ENCODE measurements at places on chromosomes 16 and 17.

DNA sequence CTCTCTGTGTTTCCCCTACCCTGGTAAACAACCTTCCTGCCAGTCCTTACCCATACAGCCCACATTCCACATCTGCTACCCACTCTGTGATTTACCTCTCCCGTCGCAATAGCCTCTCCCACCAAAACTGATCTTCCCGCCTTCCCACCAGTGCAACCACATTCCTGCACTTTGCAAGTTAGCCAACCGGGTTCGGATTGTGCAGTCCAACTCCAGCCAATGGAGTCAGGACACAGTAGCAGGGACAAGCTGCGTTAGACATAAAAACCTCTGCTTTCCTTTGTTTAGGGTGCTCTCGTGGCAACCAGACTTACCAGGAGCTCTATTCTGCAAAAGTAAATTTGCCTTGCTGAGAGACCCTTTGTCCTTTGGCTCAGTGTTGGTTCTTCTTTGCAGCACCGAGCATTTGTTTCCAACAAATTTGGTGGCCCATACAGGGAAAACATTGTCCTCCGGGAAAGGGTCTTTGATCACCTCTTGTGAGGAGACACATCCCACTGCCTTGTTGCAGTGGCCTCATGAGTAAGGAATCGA lies 1.4 kb downstream of the HPR start:
- no peak for DNase-seq

DNA sequence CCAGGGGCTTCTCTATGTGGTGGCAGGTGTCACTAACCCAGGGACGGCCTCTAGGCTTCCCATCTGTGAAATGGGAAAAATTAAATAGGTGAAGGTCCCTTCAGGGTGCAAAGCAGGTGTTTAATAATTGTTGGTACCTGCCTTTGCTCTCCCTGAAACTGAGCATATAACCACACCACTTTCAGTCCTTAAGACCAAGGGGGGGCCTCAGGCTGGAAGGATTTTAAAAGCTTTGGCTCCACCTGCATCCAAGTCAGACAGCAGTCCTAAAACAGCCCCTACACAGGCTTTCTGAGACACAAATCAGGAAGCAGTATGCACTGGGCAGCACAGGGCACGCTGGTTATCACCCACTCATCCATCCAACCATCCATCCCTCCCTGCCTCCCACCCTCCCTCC lies 55.0 kb downstream of the TK2 start:
- DNase-seq, result no peak

GRCh38 chr16:86218479-86219170 lies 291.7 kb upstream of the FOXF1 start:
- DNase-seq, result no peak

- no peak for DNase-seq
Observed at GRCh38 chr16:31464348-31464769, 5.1 kb downstream of the ARMC5 start.

DNA sequence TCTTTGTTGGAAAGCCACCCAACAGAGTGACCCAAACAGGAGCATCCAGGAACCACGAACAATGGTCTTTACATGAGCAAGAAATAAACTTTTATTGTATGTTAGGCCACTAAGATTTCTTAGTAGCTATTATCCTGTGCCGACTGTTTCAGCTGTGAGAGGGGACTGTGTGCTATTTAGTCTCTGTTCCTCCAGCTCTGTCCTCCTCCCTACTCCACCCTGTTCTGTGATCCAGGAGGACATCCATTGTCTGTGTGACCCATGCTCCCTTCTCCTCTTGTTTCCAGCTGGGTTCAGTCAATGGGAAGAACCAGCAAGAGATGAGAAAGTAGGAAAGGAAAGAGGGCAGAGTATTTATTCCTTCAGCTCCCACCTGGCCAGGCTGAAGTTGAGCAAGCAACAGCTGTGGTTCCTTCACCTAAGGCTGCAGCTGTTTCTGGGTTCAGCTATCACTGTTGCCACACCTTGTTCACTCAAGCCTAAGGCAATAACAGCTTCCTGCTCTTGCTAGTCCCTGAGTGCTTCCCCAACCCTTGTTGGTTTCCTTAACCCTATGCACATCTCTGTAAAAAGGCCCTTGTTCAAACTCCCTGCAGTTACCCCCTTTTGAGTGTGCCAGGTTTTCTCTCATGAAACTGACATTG lies 14.9 kb upstream of the B4GALNT2 start:
- DNase-seq, result no peak

- no peak for DNase-seq
Observed at GRCh38 chr17:29379084-29379991, 10.8 kb upstream of the TAOK1 start.

GRCh38 chr16:56610609-56611111 lies 2.3 kb downstream of the MT2A start:
- peak; percentile 23 for DNase-seq

- no peak for DNase-seq
Observed at GRCh38 chr17:77738751-77739531, 219.6 kb upstream of the TNRC6C start.

DNA sequence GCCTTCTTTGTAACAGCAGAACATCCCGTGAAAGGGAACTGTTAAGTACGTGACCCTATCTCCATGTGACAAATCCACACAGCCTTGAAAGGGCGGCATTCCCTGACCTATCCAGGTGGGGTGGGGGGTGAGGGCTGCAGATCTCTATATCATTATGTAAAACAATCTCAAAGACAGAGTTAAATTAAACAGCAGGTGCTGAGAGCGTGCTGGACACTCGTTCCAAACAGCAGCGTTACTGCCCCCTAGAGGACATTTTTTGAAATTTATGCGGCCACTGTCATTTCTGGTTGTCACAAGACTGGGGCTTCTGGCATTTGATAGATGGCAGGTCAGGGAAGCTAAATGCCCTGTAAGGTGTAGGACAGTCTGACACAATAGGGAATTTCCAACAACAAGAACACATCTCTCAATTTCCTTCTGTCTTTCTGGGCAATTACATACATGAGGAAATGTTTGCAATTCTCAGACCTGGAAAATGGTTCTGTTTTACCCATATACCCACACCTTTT lies 6.7 kb upstream of the SLC25A39 start:
- DNase-seq, result peak; percentile 71

DNA sequence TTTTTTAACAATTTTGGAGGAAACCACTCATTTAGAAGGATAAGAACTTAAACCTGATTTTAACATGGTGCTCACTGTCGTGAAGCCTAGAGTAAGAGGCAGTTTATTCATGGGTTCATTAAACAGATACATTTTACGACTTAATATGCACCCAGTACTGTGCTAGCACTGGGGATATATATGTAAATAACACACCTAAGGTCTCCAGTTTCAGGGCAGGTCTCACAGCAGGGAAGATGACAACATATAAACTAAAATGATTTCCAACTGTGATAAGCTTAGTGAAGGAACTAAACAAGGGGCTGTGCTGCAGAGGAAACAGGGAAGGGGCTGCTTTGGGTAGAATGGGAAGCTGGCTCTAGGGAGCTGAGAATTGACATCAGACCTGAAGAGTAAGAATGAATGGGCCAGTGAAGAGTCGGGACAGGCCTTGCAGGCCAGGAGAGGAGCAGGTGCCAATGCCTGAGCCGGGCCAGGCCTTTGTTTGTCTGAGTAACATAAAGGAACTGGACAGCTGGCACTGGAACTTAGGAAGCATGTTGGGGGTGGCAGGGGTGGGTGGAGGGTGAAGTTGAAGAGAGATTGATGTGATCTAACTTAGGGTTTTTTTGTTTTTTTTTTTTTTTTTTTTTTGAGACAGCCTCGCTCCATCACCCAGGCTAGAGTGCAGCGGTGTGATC lies 12.1 kb downstream of the NT5M start:
- DNase-seq, result no peak

DNA sequence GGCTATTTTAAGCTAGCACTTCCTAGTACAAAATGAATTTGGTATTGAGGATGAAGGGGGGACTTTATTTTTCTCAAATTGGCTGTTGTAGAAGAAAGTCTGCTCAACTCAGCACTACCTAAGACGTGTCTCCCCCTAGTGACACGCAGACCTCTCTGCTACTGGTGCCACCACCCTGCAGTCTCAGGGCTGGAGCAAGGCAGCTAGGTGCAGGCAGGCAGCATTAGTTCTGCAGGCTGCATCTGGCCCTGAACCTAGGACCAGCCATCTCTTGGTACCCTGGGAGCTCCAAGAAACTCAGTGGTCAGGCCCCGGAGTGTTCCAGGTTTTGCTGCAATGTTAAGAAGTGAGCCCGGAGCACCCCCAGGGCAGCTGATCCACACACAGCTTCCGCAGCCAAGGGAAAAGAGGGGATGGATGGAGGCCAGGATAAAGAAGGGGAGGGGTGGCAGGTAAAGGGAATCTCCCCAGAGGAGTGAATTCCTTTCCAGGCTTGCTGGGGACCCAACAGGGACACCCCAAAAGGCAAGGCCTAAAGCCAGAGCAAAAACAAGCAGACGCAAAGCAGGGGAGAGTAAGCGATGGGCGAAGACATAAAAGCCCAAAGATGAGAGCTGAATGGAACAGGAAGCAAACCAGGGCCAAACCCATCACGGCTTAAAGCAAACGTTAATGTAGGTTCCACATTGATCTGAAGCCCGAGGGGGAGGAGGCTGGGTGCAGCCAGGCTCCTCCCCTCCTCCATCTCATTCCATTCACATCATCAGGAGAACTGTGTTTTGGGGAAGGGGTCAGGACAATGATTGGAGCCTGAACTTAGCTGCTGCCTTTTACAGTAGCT lies 200.5 kb downstream of the ZFHX3 start:
- peak; percentile 61 for DNase-seq

DNA sequence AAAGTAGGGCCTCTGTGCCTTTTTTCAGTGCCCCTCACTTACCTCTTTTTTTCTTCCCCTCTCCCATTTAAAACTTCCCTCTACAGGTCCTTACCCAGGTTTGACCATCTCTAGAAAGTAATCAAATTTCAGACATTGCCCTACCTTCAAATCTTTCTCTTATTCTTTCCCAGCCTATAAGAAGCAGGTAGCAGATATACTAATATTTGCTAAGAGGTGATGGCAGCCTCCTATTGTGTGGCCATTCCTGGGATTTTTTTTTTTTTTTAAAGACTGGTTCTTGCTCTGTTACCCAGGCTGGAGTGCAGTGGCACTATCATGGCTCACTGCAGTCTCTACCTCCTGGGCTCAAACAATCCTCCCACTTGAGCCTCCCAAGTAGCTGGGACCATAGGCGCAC lies 111.1 kb upstream of the HAS3 start:
- no peak for DNase-seq

DNA sequence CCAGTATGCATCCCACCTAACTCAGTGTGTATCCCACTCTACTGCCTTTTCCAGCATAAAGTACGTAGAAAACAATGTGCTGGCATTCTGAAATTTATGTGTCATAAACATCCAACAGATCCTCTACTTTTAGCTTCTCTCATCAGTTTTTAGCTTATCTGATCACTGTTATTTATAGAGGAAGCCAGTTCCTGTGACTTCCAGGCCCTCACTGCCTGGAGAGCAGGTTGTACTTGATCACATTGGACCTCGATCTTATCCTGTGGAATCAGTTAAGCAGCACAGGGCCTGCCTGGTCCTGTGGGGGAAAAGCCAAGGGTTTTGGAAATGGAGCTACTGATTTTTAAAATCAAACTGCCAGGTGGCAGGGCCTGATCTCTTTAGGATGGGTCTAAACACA lies 30.8 kb downstream of the PRSS54 start:
- DNase-seq, result no peak

- DNase-seq, result peak; percentile 38
Observed at GRCh38 chr17:73833775-73834488, 189.7 kb upstream of the SDK2 start.

DNA sequence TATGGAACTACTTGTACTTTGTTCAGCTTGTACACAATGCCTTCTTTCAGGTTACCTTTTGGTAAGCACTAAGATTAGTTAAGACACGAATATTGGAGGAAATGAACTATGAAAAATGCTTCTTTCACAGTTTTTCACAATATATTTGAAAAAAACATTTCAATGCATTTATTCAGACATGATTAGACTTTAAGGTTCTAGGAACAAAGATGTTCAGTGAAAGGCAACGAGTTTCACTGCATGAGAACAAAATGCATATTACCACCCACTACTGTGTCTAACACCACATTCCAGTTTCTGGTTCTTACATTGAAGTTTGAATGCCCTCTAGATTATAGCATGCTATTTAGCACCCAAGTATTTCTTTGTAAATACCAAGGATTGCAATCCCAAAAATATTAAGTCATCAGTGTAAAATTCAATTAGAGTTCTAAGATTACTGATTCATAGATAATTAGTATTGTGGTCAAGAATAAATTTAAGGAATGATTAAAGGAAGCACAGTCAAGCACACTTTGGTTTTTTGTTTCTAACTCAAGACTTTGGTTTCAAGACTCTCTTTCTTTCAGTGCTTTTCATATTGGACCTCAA lies 261.7 kb downstream of the CEP112 start:
- peak; percentile 83 for DNase-seq

DNA sequence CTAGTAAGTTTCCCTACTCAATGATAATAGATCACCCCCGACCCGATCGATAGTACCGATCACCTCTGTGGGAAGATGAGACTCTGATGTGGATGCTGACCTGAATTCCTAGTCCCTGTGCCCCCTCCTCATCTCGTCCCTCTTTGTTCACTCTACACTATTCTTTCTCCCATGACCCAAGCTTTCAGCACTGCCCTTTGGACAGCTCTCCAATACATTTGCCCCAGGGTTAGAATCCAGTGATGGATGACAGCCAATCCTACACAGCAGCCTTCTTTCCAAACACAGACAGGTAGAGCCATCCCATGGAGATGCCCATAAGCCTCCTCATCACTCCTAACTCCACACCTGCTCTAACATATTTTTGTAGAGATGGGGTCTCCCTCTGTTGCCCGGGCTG lies 141.1 kb downstream of the GSG1L start:
- DNase-seq, result no peak

- DNase-seq, result no peak
Observed at GRCh38 chr16:1027501-1027815, 45.1 kb upstream of the SSTR5 start.

GRCh38 chr16:64962786-64963185 lies 159.1 kb downstream of the CDH11 start:
- DNase-seq, result peak; percentile 40

DNA sequence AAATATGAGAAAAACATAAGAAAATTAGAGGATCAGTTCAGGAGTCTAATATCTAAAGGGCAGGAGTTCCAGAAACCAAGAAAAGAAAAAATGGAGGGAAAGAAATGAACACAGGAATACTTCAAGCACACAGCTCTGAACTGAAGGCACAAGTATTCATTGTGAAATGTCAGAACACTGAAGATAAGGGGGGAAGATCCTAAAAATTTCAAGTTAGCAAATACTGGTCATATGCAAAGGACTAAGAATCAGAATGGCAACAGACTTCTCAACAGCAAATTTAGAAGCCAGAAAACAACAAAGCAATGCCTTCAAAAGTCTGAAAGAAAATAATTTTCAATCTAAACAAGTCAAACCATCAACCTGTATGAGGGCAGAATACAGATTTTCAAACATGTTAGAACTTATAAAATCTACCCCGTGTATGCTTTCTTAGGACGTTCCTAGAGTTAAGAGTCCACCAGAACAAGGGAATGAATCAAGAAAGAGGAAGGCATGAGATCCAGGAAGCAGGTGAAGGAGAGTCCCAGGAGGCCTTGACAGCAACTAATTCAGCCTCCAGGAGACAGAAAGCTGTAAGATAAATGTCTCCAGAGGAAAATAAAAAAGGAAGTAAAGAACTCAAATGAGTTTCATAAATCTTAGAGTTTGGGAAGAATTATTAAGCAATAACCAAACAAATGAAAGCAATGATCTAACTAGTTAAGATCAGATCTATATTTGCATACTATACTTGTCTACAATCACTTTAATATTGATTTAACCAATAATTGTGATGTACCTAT lies 2.8 kb downstream of the BRD7 start:
- DNase-seq, result no peak

- no peak for DNase-seq
Observed at GRCh38 chr17:66682283-66682682, 152.6 kb upstream of the CACNG5 start.

- peak; percentile 36 for DNase-seq
Observed at GRCh38 chr17:63697341-63698286, 2.3 kb downstream of the LIMD2 start.

- DNase-seq, result no peak
Observed at GRCh38 chr17:67624886-67625656, 92.7 kb upstream of the NOL11 start.
